Chondrocyte (in vitro differentiated cells): ENCODE measurements at places on chromosomes 2 and 18. TPM values are rescaled to one million over a fixed set of nuclear protein-coding genes. Genes with fewer than 3 reads are reported as not detected.

- DNase-seq = no peak
Measured at GRCh38 chr2:207782238-207783030, 12.7 kb upstream of the FZD5 start.

DNA sequence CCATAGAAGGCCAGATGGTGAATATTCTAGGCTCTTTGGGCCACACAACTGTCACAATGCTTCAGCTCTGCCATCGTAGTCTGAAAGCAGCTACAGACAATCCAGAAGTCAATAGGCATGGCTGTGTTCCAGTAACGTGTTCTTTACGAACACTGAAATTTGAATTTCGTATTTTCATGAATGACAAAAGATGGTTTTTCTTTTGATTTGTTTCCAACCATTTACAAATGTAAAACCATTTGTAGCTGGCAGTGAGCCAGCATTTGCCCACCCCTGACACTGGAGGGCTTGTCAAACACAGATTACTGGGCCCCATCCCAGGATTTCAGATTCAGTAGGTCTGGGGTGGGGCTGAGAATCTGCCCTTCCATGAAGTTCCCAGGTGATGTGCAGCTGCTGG, 83.0 kb upstream of the ATG16L1 start:
- DNase-seq = no peak

GRCh38 chr18:23406271-23406787, 46.8 kb upstream of the RIOK3 start:
- no peak for DNase-seq

Gene ALK
- 0.07 to 0.08 TPM in 2 of 3 replicates, not detected in the other for total RNA-seq

Gene ARMC9
- 71.6 to 188 TPM (median 187 TPM) in 3 replicates for total RNA-seq

GRCh38 chr2:99140860-99141109, 722 bp upstream of the C2orf15 start:
- no peak for DNase-seq

GRCh38 chr2:54568876-54569321, 112.8 kb downstream of the SPTBN1 start:
- no peak for DNase-seq

GRCh38 chr2:77395011-77395410, 127.2 kb downstream of the LRRTM4 start:
- DNase-seq = no peak

Gene RAB27B
- 0.20 to 0.51 TPM (median 0.28 TPM) in 3 replicates for total RNA-seq

DNA sequence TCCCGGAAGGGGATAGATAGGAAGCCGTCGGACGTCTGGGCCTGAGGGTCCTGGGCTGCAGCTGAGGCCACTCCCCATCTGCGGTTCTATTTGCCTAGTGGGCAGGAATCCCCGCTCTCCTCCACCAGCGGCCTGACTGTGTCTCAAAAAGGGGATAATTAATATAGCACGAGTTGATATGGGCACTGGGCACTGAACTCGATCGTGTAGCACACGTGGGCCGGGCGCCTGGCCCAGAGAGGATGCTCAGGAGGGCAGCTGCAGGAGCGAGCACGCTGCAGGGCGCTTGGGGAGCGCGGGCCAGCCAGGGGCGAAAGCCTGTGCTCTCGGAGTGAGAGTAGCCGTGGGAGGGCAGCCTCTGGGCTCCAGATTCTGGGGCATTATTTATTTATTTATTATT, 8.8 kb upstream of the GBX2 start:
- DNase-seq = no peak

- DNase-seq = no peak
Measured at GRCh38 chr2:191696001-191696400, 18.1 kb downstream of the NABP1 start.

GRCh38 chr18:57083485-57083884, 63.4 kb upstream of the BOD1L2 start:
- no peak for DNase-seq

Gene TNFRSF11A
- 0.17 to 0.49 TPM (median 0.22 TPM) in 3 replicates for total RNA-seq

Gene SPEG
- total RNA-seq = 62.9 to 94.9 TPM (median 89.7 TPM) in 3 replicates

DNA sequence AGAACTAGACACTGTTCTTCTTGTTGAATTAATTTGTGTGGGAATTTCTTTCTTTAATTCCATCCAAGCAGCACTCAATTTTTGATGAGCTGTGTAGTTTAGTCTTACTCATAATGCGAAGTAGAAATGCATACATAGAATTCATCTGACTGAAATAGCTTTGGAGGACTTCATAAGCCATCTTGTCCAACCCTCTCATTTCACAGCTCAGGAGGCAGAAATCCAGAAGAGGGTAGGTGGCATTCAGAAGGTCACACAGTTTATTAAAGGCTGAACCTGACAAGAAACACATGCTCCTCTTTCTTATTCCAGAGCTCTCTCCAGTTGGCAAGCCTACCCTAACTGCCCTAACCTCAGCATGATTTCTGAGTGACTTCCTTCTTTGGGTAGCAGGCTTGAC, 169.2 kb upstream of the NOSTRIN start:
- no peak for DNase-seq

- DNase-seq = no peak
Measured at GRCh38 chr18:10296491-10296890, 157.9 kb upstream of the APCDD1 start.

DNA sequence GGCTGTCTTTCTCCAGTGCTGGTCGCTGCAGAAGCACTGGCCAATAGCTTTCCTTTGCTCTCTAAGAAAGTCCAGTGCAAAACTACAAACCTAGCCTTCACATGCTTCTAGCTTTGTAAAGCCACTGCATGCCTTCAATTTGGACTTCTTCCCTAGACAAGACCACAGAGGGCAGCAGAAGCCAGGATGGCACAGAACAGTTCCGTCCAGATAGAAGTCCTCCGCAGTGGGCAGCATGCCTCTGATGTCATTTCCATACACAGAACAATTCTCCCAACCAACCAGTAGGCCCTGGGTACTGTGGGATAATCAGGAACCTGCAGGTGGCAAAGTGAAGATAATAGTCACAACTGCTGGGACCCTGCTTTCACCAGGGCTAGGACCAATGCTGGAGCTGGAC, 3.3 kb downstream of the ST6GAL2 start:
- DNase-seq = no peak

Gene CD8B2
- total RNA-seq = not detected in 3 replicates

GRCh38 chr18:11760498-11761167, 71.6 kb downstream of the GNAL start:
- DNase-seq = no peak

DNA sequence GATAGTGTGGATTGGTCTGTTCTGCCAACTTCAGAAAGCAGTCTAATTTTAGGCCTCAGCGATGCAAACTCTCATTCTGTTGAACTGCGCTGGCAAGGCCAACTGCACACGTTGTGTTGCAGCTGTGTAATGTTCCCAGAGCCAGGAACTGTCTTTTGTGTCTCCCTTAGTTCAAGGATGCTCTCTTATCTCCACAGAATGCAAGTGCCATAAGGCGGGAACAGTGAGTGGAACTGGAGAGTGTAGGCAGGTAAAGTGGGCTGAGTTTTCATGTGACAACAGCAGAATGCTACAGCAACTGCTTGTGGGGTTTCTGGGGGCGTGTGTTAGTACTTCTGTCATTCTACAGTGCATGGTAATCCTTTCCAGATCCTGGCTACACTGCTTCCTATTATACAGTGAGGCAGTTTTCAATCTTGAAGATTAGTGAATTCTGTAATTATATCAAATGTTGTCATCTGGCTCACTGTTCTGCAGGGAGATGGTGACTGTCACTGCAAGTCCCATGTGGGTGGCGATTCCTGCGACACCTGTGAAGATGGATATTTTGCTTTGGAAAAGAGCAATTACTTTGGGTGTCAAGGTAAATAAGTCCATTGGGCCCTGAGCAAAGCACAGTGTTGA, 125.8 kb downstream of the LAMA3 start:
- DNase-seq = no peak

Gene RALBP1
- 46.4 to 53.9 TPM (median 50.8 TPM) in 3 replicates for total RNA-seq

DNA sequence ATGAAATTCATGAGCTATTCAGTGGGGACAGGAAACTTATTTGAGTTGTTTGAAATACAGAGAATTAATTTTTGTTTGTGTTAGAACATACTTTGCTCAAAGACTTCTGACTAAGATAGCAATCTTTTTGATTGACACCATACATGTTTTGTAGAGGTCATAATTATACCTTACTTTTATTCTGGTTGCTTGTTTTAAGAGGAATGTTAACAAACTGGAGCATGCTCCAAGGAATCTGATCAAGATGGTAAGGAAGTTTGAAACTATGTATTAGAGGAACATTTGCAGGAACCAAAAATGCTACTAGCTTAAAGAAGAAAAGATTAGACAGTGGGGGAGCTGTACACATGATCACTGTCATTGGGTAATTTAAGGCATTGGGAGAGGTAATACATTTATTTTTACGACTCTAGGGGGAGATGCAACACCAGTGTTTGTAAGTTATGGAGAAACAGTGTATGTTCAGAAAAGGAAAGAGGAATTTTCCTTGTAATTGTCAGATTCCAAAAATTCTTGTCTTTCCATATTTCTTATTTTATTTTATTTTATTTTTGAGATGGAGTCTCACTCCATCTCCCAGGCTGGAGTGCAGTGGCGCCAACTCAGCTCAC, 8.0 kb downstream of the AGFG1 start:
- DNase-seq = no peak

DNA sequence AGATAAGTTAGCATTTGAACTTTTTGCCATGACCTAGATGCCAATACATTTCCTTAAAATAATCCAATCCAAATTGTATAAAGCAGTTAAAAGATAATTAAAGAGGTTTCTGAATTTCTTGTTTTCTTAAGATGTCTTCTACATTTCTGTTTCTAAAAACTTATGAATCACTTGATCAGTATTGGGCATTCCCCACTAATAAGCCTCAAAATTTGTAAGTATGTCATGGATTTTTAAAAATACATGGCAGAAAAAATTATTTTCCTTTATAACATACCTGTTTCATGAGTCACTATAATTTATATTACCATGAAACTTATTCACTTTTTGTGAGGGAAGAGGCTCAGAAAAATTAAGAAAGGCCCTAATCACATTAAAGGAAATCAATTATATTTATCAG, 90.3 kb upstream of the TFPI start:
- no peak for DNase-seq

DNA sequence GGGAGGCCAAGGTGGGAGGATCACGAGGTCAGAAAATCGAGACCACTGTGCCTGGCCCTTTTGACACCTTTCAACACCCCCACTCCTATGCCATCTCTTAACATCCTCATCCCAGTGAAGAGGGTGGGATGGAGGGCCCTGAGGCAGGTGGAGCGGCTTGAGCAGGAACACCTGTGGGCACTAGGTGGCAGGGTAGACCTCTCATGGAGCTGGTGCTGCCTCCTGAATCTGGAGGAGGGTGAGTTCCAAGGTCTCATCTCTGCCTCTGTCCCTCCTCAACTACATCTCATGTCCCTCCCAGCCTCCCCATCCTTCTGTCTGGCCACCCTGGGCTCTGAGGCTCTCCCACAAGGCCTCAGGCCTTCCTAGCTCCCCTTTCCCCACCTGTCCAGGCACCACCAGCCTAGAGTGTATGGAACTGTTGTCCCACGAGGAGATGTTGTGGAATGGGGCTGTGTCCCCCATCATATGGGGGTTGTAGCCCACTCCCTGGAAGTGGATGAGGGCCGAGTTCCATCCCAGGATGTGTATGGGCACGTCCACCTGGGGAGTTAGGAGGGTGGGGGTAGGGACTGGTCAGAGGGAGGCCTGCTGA, 17.0 kb upstream of the CRYBA2 start:
- no peak for DNase-seq

Gene TXNDC2
- total RNA-seq = 0.17 to 0.41 TPM (median 0.28 TPM) in 3 replicates

DNA sequence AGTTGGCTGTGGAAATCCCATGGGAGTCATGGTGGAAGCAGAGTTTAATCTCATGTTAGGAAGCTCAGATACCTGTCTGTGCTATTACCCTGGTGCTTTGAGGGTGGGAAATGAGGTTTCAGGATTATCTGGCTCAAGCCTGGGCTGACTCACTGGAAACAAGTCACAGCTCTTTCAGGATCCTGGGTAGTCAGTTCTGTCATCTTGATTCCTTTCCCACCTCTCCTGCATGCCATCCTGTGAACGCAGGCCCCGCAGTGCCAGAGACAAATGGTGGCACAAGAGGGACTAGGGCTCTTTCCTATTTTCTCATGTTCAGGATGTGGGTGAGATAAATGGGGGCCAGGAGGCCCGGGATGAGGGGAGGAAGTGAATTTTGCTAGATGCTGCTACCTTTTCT, 3.7 kb upstream of the FAM136A start:
- DNase-seq = no peak

GRCh38 chr2:144511226-144511810, 8.6 kb downstream of the ZEB2 start:
- DNase-seq = no peak

Gene ABCG8
- not detected in 3 replicates for total RNA-seq

DNA sequence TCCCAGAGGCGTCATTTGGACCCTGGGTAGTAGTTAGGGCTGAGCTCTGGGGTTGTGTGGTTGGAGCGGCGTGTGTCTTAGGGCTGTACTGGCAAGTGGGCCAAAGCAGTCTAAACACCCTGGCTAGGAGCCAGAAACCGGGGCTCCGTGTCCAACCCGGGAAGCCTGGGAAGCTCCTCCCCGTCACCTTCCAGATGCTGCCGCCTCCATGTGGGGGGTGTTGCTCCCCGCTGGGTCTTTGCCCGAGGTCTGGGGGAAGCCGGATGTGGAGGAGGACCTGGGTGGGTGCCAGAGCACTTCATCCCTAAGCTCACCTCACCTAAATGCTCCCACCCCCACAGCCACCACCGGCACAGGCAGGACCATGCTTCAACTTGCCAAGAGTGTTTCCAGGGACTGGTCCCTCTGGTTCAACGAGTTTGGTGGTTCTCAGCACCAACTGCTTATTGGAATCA, 25.4 kb downstream of the TET3 start:
- no peak for DNase-seq

Gene SLC11A1
- total RNA-seq = 0.08 to 0.15 TPM (median 0.10 TPM) in 3 replicates

- DNase-seq = no peak
Measured at GRCh38 chr2:45777996-45778719, 126.7 kb downstream of the PRKCE start.

Gene RFTN2
- total RNA-seq = 11.5 to 28.5 TPM (median 13.6 TPM) in 3 replicates

- no peak for DNase-seq
Measured at GRCh38 chr18:56743115-56743514, 92.0 kb downstream of the WDR7 start.

Gene HOXD11
- total RNA-seq = not detected in 3 replicates

Gene CRIM1
- total RNA-seq = 99.5 to 194 TPM (median 184 TPM) in 3 replicates

Gene PAIP2B
- 0.67 to 0.73 TPM (median 0.70 TPM) in 3 replicates for total RNA-seq

Gene PARD3B
- 24.3 to 39.6 TPM (median 24.9 TPM) in 3 replicates for total RNA-seq

GRCh38 chr18:68679528-68679927, 35.4 kb downstream of the TMX3 start:
- no peak for DNase-seq

DNA sequence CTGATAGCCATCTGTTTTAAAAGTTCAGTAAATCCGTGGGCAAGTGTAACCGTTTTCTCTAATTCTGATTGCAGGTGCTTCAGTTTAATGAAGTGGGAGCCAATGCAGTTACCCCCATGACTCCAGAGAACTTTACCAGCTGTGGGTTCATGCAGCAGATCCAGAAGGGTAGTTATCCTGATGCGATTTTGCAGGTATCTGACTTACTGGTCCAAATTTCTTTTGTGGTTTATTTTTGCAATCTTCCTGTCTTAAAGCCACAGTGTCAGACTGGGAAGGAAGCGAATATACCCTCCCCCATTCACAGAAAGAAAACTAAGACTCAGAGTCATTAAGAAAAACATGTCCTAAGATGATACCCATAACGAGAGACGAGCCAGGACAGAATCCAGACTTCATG, 7.7 kb downstream of the SERPINB2 start:
- no peak for DNase-seq

- no peak for DNase-seq
Measured at GRCh38 chr2:105118960-105119359, 81.1 kb downstream of the MRPS9 start.

Gene PROKR1
- total RNA-seq = not detected in 3 replicates

GRCh38 chr2:105822186-105822585, 77.5 kb downstream of the NCK2 start:
- DNase-seq = no peak

Gene ACADL
- total RNA-seq = not detected in 3 replicates

GRCh38 chr2:170821531-170822289, 5.0 kb downstream of the GAD1 start:
- DNase-seq = no peak

- no peak for DNase-seq
Measured at GRCh38 chr18:76620321-76621170, 125.5 kb upstream of the ZNF516 start.
